ENCODE measurements at places on chromosomes 2 and 18. TPM values are rescaled to one million over a fixed set of nuclear protein-coding genes. Genes with fewer than 3 reads are reported as not detected.

DNA sequence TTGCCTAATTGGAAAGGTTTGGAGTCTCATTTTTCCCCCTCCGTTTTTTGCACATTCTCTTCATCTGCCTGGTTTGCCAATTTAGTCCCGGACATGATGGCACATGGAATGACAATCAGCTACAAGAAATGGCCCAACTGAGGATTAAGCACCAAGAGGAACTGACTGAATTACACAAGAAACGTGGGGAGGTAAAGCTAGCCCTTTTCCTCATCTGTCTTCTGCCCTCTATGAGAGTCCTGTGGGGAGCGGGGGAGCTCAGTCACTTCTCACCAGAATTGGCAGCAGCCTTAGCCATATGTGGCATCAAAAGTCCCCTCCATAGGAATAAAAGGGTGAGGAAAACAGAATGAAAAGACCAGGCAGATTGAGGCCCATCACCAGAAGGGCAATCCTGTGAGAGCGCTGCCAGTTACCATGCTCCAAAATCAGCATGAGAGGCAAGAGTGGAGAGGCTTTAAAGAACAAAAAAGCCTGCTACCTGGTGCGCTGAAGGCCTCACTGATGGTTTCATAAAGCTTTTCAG is 11.6 kb downstream of the ATG16L1 start:
- H3K36me3 ChIP-seq: peaks cover 100% of the 10 kb centered on the region
- H3K27ac ChIP-seq: no peak overlapping the region
- H3K27me3 ChIP-seq: no peaks in the 10 kb centered on the region
- H3K4me1 ChIP-seq: no peaks in the 10 kb centered on the region

DNA sequence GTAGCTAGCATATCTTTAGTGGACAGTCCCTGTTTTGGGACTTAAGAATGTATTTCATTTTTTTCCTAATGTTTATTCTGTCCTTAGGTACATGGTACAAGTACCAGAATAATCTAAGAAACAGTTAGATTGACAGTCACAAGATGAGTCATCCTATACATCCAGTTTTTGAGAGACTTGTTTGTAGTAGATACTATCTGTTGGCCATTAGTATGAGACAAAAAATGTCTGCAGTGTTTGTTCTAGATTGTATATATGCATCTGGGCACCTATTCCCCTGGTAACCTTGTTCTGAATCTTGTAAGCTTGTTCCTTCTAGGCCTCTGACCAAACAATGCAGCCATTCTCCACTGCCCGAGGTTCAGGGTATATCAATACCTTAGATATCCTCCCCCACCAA is 1343.5 kb downstream of the SUCLG1 start:
- H3K4me3 ChIP-seq: no peak overlapping the region
- DNase-seq: no peak
- H3K27me3 ChIP-seq: no peaks in the 10 kb centered on the region
- H3K36me3 ChIP-seq: no peaks in the 10 kb centered on the region

- no peak overlapping the region for H3K4me3 ChIP-seq
- no peaks in the 10 kb centered on the region for H3K27me3 ChIP-seq
- no peaks in the 10 kb centered on the region for H3K36me3 ChIP-seq
- H3K4me1 ChIP-seq: no peaks in the 10 kb centered on the region
Observed at GRCh38 chr2:138271467-138271866, 230.1 kb upstream of the SPOPL start.

GRCh38 chr2:142877216-142877838 is at the start of gene KYNU:
Gene KYNU (plus strand): TSS chr2:142877664. CDS start chr2:142885368, 7,704 bp downstream.
- peak within 1 kb of the TSS; percentile 27 for H3K4me3 ChIP-seq
- no peak for DNase-seq
- peaks cover 8% of the 10 kb centered on the region for H3K4me1 ChIP-seq

The ACOXL gene
- 38.5 TPM for total RNA-seq

DNA sequence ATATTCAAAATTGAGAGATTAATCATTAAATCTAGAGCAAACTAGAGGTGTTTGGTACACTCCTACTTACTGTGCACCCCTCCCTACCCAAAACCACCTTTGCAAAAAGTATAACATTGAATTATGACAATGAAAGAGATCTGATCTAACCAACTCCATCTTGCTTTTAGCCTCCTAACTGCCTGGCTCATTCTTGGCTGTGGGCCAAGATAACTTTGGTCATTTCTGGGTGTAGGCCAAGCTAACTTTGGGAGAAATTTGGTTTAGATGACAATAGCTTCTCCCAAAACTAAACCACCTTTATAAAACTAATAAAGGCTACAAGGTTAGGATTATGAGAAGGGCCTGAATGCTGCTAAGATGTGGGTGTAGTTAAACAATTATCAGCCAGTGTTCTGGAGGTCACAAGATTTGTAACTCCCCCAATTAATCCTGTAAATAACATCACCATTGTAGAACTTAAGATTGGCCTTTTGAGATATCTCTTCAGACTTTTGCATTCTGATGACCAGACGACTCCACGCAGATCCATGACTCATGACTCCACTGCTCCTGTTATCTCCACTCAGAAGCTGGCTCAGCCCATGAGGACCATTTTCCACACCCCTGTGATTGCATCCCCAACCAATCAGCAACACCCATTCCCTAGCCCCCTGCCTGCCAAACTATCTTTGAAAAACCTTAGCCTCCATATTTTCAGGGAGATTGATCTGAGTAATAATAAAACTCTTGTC is 160.2 kb downstream of the FBXO15 start:
- no peak for DNase-seq
- no peaks in the 10 kb centered on the region for H3K36me3 ChIP-seq
- no peaks in the 10 kb centered on the region for H3K4me1 ChIP-seq

DNA sequence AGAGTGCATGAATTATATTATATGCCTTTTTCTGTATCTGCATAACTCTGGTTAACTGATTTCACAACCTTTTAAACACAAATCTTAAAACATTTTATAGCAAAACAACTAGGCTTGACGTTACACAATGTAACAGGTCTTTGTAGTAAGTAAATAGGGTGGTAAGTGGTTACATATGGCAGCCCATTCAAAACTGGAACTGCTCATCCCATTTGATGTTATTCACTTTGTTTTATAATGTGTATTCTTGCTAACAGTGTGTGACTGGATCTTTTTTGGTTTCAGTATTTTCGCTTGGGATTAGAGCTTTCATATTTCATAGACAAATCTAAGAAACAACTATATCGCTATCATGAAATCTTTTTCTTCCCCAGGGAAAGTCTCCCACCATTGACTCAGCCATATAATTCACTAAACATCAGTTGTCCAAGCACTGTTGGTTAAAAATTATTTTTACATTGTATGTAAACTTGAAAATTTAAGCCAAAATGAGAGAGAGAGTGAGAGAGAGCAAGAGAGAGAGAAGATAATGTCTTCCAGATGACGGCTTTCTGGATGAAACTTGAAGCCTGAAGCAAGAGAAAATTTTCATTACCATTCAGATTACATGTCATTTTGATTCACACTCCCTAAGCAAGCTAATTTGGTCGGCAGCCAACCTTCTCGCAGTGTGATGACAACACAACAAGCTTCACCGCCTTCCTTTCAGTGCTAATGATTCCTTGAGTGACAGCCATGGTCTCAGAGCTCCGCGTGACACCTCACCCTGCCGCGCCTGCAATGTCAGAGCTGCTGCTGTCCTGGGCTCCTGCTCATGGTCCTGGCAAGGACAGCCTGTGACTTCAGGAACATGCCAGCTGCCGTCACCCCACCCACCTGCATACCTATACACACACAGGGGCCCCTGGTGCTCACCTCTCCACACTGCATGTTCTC is 946.9 kb upstream of the SOX11 start:
- H3K27me3 ChIP-seq: no peaks in the 10 kb centered on the region
- no peaks in the 10 kb centered on the region for H3K36me3 ChIP-seq

The RNF125 gene
- 8.1 TPM for total RNA-seq

- H3K27me3 ChIP-seq: no peaks in the 10 kb centered on the region
- peaks cover 30% of the 10 kb centered on the region for H3K4me1 ChIP-seq
- DNase-seq: no peak
- peaks cover 6% of the 10 kb centered on the region for H3K36me3 ChIP-seq
- H3K4me3 ChIP-seq: no peak overlapping the region
Observed at GRCh38 chr2:230781130-230781797, 68.6 kb downstream of the CAB39 start.

DNA sequence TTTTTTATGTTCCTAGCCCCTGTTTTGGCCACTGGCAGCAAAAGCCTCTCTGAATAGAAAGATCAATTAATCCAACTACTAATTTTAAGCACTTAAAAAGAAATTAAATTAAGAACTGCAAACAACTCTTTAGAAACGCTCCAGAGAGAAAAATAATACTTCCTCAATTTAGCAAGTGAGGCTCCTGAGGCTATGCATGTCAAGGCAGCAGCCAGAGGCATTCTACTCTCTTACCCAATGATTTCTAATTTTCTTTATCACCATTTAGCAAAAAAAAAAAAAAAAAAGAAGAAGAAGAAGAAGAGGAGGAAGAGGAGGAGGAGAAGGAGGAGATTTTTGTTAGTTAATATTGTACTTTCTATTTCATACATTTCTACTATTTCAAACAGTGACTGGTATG is 68.5 kb downstream of the TMEM237 start:
- H3K4me1 ChIP-seq: peaks cover 2% of the 10 kb centered on the region
- DNase-seq: no peak
- H3K36me3 ChIP-seq: no peaks in the 10 kb centered on the region
- no peaks in the 10 kb centered on the region for H3K27me3 ChIP-seq

The KLHL29 gene
- 12.9 TPM for total RNA-seq

The IL36A gene
- total RNA-seq: not detected

GRCh38 chr2:148922062-148922461 is 47.0 kb downstream of the KIF5C start:
- DNase-seq: no peak
- H3K27me3 ChIP-seq: no peaks in the 10 kb centered on the region
- no peak overlapping the region for H3K4me3 ChIP-seq
- no peak overlapping the region for H3K27ac ChIP-seq

DNA sequence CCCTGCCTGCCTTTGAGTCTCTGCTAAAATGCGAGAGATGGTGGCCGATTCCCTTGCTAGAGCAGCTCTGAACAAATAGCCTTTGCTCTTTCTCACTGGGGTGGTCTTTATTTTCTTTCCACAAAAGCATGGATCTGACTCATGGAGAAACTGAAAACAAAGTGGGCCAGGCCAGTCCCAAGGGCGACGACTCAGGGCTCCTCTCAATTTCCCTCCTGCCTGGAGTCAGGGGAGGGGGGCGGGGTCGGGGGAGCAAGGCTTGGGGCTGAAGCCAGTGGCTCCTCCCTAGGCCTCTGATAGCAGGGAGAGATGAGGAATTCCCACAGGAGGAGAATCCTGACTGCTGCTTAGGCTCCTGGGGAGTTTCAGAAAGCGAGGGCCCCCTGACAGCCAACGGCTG is 17.1 kb upstream of the IL1R2 start:
- peaks cover 5% of the 10 kb centered on the region for H3K27me3 ChIP-seq
- H3K27ac ChIP-seq: no peak overlapping the region
- DNase-seq: no peak
- no peaks in the 10 kb centered on the region for H3K36me3 ChIP-seq
- no peak overlapping the region for H3K4me3 ChIP-seq

GRCh38 chr18:30439174-30439573 is 603.4 kb downstream of the DSC3 start:
- no peaks in the 10 kb centered on the region for H3K36me3 ChIP-seq
- no peak overlapping the region for H3K4me3 ChIP-seq
- no peak overlapping the region for H3K27ac ChIP-seq
- no peak for DNase-seq
- no peaks in the 10 kb centered on the region for H3K27me3 ChIP-seq
- H3K4me1 ChIP-seq: no peaks in the 10 kb centered on the region

The COLEC11 gene
- total RNA-seq: 0.30 TPM

DNA sequence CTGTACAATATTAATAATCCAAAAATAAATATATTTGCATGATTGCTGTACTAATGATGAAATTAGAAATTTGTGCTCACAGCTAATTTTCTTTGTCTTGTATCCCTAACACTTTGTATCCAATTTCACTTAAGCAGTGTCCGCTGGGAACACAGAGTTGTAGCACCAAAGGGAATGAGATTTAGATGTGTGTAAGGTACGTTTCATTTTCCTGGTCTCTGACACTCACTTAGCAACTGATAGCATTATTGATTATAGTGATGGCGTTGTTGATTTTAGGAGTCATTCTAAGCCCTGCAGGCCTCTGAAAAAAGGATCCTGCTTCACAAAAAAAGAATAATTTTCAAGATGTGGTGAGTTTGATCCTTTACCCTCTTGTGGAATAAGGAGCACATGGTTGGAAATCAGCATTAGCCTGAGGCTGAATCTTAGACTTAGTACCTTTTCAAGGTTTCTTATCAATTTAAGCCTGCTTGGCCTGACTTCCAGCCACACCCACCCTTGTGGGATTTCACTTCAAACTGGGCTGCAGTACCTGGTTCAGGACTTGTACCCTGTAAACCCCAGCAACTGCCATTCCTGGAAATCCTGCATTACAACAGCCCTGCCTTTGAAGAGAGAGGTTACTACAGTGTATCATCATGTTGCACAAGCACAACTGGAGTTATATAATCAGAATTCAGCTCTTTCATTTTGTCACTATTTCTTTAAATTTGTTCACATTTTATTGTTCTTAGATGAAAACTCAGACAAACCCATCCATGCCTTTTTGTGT is 116.2 kb downstream of the RND3 start:
- no peaks in the 10 kb centered on the region for H3K27me3 ChIP-seq
- no peak for DNase-seq
- H3K36me3 ChIP-seq: no peaks in the 10 kb centered on the region
- H3K4me1 ChIP-seq: no peaks in the 10 kb centered on the region
- no peak overlapping the region for H3K4me3 ChIP-seq

- no peaks in the 10 kb centered on the region for H3K27me3 ChIP-seq
- DNase-seq: no peak
- no peak overlapping the region for H3K4me3 ChIP-seq
- H3K27ac ChIP-seq: no peak overlapping the region
- H3K4me1 ChIP-seq: no peaks in the 10 kb centered on the region
Observed at GRCh38 chr2:63078852-63079606, 28.4 kb downstream of the OTX1 start.

DNA sequence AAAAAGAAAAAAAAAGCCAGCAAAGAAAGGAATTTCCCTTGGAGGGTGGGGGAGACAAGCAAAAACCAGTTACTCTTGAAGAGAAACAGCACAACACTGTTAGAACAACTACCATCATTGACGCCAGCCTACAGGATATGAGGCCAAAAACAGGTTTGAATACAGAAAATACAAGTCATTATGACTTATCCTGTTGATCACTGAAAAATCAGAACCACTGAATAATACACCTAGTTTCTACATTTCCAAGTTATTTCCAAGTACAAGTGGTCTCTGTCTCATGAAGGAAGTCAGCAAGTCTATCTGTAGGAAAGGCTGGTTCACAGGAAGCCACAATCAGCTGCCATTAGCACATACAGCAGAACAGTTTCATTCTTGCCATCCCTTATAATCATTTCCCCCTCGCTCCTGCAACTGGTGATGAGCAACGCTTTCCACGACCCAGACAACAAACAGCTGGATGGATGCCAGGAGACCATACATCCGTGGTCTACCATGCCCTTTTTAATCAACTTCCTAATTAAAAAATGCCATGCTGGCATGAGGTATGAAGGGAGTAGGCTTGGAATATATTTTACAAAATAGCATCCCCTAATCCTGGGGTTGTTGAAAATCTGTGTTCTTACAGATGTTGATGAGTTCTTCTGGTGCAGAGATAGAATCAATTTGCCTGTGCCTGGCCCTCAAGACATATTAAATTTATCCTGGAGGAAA is 10.4 kb downstream of the MYT1L start:
- no peak overlapping the region for H3K27ac ChIP-seq
- DNase-seq: no peak
- no peaks in the 10 kb centered on the region for H3K36me3 ChIP-seq
- peaks cover 7% of the 10 kb centered on the region for H3K27me3 ChIP-seq
- H3K4me1 ChIP-seq: no peaks in the 10 kb centered on the region

Data from lower lobe of right lung (tissue), 2 donors.